K562 (cell line): ENCODE measurements at places on chromosomes 1 and 21. TPM values are rescaled to one million over a fixed set of nuclear protein-coding genes. Genes with fewer than 3 reads are reported as not detected.

Gene SFPQ
- 341 and 367 TPM in 2 replicates for total RNA-seq

Gene PODN
- total RNA-seq: 0.09 TPM in 1 of 2 replicates, not detected in the other

Gene SNAP47
- 37.3 and 41.3 TPM in 2 replicates for total RNA-seq

Gene MIXL1
- total RNA-seq: not detected in 2 replicates

Gene RUNX3
- total RNA-seq: 0.64 and 1.1 TPM in 2 replicates

Gene OR2M3
- not detected in 2 replicates for total RNA-seq

Gene NBPF6
- total RNA-seq: 6.1 and 6.5 TPM in 2 replicates
